ENCODE measurements at places on chromosomes 3 and 15.

GRCh38 chr15:83970295-83970890 lies 265.2 kb upstream of the GOLGA6L4 start:
- no peak for DNase-seq

DNA sequence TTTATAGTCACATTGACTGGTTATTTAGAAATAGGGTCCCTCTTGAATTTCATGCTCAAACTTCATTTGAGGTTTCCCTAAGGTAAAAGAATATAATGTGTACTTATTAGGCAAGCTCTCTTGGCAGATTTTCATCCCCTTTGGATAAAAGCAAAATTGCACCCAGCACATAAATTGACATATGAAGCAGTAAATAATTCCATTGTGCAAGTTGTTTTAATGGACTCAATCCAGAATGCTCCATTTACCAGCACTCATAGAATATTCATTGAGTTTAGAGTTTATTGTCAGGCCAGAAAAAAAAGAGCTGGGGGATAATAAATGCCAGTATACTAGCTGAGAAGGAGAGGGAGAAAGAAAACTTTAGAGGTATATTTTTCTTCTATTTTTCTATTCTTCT lies 136.8 kb downstream of the TPRG1 start:
- DNase-seq = no peak

GRCh38 chr3:187567661-187568121 lies 102.5 kb downstream of the SST start:
- DNase-seq = peak; percentile 14

- DNase-seq = no peak
These were observed 353.3 kb downstream of the LPP start for GRCh38 chr3:188507244-188507720.

DNA sequence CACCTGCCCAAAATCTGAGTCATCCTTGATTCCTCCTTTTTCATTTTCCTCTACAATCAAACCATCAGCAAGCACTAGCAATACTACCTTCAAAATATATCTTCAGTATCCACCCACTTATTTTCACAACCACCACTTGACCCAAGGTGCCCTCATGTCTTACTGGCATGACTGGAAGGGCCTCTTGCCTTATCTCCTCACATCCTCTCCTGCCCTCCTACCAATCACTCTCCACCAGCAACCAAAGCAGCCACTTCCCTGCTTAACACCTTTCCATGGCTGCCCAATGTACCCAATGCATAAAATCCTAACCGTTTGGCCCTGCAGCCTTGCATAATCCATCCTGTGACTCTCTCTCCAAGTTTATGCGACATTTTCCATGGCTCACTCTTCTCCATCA lies 76.0 kb downstream of the MTHFS start:
- no peak for DNase-seq

- no peak for DNase-seq
These were observed 61.0 kb downstream of the GPR160 start for GRCh38 chr3:170098753-170099152.

DNA sequence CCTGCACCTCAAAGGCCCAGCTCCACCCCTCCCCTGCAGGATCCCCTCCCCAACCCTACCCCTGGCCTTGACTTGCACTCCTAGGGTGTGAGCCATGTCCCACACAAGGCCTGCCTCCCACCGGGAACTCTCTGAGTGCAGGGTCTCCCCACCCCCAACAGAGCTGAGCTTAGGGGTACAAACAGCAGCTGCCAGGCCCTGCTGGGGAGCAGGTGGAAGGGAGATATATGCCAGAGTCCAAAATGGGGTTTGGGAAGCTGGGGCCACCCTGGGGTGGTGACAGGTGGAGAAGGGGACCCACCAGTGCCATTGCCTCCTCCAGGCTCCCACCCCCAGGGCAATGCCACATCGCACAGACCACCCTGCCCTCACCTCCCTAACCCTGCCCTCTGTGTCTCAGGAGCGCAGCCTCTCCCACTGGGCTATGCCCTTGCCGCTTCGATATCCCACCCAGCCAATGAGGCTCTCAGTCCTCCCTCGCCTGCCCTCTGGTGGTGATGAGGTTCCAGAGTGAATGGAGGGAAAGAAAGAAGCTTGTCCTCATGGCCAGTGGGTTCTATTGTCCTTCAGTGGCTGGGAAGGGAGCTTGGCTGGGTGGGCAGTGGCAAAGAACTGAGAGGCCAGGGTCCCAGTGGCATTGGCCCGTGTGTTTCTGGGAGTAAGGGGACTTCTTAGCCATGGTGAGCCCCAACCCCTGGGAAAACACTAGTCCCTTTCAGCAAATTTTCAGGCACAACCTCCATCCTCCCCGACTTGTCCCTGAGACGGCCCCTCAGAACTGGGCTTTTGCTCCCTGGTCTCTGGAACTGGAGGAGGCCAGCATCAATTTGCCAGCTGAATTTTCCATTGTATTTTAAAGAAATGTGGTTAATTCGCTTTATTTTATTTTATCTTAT lies 46.8 kb downstream of the CYP11A1 start:
- DNase-seq = peak; percentile 77

DNA sequence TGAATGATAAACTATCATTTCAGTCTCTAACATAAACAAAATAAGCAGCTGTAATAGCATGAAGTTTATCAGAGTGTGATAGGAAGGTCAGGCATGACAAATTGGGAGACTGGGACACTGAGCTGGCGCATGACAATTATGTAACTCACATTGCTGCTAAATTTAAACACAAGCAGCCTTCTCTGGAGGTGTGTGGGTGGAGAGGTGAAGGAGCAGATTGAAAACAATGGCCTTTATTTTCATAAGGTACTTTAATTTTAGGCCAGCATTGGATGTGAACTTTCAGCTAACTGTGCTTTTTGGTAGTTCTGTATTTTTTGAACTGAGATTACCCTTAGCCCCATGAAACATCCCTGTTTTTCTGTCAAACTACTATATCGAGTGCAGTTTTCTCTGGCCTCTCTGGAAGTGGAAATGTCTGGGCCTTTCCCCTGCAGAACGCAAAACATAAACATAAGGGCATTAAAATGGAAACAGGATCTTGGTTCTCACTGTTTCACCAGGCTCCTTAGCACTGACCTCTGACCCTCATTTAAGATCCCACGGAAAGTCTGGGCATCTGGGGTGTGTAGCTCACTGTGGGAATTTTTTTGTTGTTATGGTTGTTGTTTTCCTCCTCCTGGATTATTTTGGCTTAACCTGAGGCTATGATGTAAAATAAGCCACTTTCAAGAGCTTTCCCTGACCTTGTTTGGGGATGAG lies 160.1 kb upstream of the DPH6 start:
- DNase-seq = no peak

DNA sequence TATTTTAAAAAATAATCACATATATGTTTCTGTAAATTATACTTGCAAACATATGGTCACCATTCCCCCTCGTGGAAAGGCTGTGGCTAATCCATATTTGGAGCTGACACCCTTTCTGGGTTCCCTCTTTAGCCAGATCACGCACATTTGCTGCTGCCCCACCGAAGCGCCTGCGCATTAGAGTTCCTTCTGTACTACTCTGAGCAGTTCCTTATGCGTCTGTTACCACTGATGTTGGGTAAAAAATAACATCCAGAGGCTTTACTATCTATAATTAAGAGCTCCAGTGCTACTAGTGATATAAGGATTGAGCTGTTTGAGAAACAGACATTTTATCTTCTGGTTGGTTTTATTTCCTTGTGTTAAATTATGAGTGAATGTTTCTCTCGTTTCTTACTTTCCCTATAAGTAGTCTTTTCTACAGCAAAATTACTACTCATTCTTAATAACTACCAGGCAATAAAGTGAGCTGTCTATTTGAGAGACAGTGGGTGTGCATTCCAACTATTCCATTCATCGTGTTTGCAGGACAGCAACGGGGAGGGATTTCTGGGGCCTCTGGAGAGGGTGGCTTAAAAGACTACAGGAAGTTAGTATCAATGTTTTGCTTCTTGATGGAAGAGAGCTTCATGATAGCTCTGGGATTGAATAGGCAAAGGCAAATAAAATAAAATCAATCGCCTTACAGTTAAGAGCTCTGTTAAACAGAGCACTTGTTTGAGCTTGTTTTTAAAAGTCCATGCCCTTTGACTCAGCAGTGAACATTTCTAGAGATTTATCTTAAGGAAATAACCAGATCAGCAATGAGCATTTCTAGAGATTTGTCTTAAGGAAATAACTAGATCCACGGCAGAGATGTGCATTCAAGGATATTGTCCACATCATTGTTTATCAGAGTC lies 245.2 kb downstream of the CD47 start:
- DNase-seq = no peak

DNA sequence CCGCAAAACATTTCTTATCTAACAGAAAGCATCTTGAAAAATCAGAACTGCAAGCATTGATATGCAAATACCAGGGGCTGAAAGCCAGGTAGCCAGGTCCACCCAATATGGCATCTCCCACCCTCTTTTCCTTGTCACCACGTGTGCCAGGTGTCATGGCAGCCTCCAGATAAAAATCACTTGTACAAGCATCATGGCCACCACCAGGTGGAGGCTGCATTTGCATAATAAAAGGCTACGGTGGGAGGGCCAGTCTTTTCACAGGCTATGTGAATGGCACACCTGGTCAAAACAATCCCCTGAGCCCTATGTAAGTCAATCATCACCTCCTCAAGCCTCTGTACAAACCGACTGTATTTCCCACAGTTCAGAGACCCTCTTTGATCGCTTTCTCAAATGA lies 1233.1 kb upstream of the ALCAM start:
- DNase-seq = no peak

DNA sequence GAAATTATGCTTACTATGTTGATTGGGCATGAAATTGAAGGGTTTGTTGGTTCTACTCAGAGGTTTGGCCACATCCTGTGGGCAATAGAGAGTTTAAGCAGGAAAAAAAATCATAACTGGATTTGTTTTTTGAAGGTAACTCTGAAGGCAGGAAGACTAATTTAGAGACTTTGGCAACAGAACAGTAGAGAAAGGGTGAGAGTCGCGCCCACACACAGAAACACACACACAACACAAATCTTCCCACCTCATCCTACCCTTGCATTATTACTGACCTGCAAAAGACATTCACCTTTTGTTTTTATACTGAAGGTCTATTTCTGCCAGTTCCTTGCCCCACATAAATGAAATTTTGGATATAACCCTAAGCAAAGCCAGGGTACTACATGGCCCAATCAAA lies 270.6 kb downstream of the TBL1XR1 start:
- no peak for DNase-seq

GRCh38 chr3:12970684-12971083 lies 102.5 kb downstream of the IQSEC1 start:
- DNase-seq = no peak

DNA sequence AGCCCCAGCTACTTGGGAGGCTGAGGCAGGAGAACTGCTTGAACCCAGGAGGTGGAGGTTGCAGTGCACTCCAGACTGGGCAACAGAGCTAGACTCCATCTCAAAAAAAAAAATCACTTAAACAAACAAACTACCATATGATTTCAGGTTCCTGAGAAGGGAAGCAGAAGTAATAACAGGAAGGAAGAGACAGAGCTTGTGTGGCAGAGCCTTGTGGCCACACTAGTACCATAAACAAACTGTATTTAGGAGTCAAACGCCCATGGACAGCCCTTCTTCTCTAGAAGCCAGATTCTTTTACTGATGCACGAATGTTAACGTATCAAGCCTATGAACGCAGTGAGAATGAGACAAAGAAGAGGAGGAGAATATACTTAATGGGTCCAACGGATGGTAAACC lies 12.0 kb downstream of the MTMR10 start:
- DNase-seq = no peak

- no peak for DNase-seq
These were observed 55.6 kb upstream of the ABHD10 start for GRCh38 chr3:111923095-111923771.

- DNase-seq = no peak
These were observed 49.0 kb upstream of the GOLGA8J start for GRCh38 chr15:30033763-30034162.

DNA sequence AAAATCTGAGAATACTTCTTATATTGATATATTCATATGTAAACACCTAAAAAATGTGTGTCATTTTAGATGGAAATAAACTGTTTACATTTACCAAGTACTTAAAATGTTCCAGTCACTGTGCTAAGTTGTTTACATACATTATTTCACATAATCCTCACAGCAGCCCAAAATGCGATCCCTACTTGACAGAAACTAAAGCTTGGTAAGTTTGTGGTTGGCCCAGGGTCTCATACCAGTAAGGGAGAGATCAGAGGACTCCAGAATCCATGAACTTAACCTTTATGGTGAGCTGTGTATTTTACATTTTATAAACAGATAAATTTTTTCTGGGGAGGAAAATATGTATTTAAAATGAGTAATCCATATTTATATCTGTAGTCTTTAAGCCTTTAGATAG lies 51.2 kb downstream of the SLC25A26 start:
- no peak for DNase-seq

- DNase-seq = no peak
These were observed 34.0 kb downstream of the BHLHE40 start for GRCh38 chr3:5013021-5013906.

- no peak for DNase-seq
These were observed 265.8 kb downstream of the TAFA4 start for GRCh38 chr3:68666429-68667136.

DNA sequence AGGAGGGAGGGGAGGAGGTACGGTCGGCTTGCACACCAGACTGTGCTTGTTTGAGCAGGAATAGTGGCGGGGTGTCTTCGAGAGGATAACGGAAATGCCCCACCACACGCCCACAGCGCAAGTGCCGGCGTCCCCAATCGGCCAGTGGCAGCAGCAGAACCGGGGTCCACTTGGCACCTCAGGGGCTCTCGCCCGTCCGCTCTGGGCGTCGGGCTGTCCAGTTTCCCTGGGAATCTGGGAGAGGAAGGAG lies 53.7 kb downstream of the CCDC54 start:
- DNase-seq = no peak

GRCh38 chr3:118468801-118469200 lies 565.8 kb downstream of the IGSF11 start:
- DNase-seq = no peak

DNA sequence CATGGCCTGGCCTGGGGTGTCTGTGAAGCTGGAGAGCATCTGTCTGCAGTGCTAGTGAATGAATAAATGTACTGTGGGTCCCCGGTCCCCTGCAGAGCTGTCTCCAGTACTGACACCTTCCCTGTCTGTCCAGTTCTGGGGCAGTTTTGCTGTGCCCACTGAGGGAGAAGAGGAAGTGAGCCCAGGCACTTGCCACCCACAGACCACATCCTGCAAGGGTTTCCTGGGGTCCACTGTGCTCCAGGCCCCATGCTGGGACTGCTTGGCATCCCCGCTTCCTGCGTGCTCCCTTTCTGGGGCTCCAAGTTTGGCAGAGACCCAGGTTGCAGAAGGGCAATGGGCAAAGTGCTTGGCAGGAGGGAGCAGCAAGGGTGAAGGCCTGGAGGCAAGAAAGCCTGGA lies 4.9 kb upstream of the SLC6A6 start:
- no peak for DNase-seq

Measured in HuH-7.5 (cell line).